Amygdala (tissue), 56 donors: ENCODE measurements at places on chromosomes 3 and 15.

DNA sequence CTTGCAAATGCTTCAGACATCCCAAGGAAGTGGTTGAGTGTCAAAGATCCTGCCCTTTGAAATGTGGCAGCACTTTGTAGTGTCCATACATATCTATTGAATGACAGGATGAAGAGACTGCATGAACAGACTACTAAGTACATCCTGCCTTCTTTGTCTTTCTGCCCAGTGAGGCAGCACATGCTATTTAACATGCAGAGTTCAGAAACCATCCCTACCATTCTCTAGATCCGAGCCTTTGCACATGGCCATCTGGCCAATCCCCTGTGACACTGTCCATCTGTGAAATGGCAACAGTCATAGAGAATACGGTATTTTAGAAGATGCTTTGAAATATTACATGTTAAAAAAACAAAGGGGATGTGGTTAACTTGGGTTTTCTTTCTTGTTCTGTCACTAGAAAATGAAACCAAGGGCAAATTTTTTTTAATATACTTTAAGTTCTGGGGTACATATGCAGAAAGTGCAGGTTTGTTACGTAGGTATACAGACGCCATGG lies 519.6 kb downstream of the NTRK3 start:
- no peak for DNase-seq

GRCh38 chr15:31255732-31256377 lies 70.8 kb upstream of the KLF13 start:
- no peak for DNase-seq

DNA sequence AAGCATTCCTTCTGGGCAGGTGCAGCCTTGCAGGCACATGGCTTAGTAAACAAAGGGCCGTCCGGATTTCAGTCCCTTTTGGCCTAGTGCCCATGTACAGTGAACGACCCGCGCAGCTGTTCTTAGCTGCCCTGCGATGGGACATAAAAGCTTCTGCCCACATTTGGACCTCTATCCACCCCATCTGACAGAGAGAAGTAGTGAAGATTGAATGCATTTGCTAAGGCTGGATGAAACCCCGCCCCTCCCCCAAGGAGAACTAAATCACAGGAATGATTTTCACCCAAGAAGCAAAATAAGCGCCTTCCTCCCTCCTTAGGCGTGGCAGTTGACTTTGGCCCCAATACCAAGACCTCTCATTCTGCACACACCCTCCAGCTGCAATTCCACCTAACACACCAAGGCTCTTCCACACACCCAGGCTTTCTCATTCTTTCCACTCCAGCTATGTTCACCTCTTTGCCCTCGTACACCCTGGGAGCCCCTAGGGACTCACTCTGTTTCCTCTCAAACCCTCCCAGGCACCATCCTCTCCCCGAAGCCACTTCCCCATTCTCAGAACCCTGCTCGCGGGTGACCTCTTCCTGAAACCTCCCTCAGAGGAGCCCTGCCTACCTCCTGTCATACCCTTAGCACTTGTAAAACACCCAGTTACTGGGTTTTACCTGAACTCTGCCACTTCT lies 14.1 kb upstream of the HRH1 start:
- no peak for DNase-seq

GRCh38 chr15:89806210-89806558 lies 8.5 kb downstream of the ANPEP start:
- DNase-seq: no peak

DNA sequence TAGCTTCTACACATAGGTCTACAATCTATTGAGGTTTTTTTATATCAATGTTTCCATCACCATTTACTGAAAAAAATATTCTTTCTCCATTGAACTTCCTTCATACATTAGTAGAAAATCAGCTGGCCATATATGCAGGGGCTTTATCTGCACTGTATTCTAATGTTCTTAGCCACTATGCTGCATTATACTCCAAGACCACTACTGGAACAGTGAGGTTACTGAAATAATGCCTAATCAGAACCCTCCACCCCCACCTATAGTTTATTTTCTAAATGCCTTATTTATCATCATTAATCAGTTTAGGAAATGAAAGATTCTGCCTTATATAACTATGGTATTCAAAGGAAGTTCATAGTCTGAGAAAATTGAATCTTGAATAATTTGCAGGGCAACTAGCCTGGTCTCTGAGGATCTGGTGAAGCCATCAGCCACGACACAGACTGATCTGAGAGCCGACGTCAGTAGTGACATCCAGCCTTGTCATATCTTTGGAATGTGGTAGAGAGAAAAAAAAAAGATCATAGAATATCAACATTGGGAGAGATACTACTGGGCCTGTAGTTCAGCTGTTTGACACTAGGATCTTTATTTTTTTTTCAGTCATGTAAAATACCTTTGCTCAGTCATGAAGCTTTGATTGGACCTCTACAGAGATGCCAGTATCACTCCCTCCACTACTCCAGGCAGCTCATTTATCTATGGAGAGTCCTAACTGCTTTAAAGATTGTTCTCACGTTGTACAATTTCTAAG lies 66.6 kb downstream of the P3H2 start:
- no peak for DNase-seq

- no peak for DNase-seq
Measured at GRCh38 chr15:68819495-68820294, 1.0 kb downstream of the ANP32A start.

- DNase-seq: no peak
Measured at GRCh38 chr15:91605576-91605975, 247.9 kb upstream of the SLCO3A1 start.

DNA sequence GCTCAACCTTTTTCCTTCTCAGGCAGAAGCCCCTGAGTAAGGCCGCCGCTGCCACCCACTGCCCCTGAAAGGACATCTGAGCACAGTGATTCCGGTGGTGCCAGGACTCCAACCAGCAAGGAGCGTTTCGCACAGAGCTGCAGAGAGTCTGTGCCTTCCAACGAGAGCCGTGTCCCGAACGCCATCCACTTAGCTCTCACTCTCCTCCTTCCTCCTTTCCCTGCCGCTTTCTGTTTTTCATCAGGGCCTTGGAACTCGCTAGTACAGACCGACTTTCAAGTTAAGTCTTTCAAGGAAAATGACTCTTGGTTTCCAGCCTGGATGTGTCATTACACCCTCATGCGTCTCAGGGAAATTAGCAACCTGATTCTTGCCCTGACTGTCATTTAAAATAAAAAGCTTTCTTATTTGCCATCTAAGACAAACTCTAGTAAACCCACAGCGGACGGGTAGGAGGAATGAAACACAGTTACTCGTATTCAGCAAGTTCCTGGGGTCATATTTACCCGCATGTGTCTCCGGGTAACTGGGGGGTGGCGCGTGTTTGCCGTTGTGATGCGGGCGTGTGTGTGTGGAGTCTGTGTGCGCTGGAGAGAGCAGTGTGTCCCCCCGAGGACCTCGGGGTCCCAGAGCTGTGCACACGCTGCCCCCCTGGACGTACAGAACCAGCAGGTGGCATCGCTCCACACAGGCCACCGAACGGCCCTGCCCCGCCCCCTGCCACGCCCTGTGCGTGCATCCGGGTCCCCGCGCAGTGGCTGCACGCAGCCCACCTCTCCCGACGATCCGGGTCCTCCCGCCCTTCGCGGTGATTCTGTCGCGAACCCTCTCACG lies 30.4 kb upstream of the ALDH1A3 start:
- no peak for DNase-seq

DNA sequence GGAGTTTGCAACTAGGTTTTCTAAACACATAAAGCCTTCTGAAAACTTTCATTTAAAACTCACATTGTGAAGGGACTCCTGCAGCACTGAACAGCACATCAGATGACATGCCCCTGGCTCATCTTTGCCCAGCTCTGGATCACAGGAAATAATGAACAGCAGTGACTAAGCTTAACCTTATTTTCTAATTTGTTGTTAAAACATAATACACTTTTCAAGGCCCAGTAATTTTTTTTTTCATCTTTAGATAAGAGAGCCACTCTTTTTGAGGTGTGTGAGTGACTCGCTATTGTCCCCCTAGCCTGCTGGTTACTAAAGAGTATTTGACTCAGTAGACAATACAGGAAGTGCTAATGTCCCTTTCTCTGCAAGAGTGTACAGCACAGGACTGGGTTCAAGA lies 204.0 kb downstream of the OSBPL10 start:
- DNase-seq: no peak

DNA sequence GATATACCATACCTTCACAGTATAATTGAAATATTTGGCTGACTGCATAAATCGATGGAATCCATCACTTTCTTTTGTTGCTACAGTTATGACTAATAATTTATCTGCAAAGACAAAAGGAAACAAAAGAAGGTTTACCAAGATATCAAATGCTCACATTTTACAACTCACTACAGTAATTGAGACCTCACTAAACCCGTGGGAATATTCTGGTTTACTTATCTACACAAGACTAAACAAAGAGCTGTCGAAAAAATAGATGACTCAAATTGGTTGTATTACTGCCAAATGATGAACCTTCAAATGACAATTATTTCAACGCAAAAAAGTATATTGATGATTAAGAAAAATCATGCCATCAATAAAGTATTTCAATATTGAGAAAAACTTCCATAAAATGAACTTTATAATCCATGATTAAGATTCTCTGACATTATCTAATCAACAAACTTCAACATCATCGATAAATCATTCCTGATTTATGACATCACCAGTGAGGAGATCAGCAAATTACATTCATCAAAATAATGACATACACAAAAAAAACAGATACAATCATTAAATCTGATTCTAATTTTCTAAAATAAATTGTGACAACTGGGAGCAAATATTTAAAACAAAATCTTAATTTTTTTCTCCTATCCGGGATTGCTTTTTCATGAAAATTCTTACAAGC lies 36.7 kb downstream of the PLOD2 start:
- DNase-seq: no peak

DNA sequence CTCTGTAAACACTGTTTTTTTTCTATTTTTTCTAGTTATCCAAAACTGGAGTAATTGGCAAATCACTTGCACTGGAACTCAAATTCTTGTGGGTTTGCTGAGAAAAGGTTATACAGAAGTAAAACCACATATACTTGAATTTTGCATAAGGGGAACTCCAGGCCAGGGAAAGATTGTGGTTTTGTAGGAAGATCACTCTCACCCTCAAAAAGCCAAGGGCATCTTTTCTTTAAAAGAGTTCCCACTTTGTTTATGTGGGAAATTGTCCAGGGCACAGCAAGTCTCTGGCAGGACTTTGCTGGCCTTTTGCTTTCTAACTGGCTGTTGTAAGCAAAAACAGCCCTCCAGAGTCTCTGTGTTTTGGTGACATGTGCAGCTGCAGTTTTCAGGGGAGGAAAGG lies 340.3 kb upstream of the RBMS3 start:
- DNase-seq: no peak

DNA sequence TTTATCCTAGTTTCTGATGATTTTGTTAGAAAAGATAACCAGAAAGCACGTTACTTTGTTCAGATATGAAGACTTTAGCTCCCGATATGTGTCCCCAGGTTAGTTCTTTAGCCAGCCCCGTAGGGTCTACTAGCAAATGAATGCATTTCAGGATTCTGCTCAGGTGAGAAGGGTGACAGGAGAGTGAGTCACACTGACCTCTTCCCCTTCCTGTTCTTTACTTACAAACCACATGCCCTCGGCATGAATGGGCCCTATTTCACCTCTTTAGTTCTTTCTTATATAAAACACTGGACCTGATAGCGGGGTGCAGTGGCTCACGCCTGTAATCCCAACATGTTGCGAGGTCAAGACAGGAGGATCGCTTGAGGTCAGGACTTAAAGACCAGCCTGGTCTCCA lies 98.4 kb downstream of the SLC49A4 start:
- DNase-seq: no peak

GRCh38 chr3:45564172-45564571 lies 30.4 kb upstream of the LIMD1 start:
- no peak for DNase-seq

DNA sequence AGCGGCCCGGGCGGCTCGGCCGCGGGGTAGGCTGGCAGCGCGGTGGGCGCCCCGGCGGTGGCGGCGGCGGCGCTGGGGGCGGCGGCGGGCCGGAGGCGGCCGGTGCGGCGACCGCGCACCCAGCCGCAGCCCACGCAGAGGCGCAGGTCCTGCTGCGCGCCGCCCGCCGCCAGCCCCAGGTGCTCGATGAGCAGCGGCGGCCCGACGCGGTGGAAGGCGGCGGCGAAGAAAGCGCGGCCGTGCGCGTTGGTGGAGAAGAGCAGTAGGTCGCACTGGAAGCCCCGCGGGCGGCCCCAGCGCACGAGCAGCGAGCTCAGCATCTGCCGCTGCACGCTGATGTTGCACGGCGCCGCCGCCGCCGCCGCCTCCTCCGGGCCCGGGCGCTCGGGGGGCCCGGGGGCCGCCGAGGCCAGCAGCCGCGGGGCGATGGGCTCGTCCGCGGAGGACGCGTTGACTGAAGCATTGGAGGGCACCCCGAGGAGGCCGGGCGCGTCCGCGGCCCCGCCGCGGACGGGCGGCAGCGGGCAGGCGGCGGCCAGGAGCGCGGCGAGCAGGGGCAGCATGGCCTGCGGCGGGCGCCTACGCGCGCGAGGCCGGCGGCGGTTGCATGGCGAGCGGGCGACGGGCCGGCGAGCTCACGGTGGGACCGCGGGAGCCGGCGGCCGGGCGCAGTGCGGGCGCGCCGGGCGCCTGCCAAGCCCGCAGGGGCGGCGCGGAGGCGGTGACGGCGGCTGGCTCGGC lies 452 bp downstream of the TMEM158 start:
- no peak for DNase-seq

DNA sequence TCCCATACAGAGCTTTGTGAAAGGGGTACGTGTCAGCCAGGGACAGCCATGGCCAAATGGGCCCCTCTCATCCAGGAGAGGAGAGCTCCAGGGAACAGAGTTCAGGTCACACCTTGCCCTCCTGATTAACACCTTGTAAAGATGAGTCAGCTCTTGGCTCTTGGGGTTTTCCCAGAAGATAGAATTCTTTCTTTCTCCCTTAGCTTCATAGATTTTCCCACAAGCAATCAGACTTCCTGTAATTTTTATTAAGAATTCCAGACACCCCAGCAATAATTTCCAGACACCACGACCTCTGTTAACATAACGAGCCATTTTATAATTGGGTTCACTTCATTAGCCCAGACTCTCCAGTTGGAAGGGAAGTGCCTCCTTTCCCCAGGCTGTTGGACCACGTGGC lies 86.4 kb downstream of the LRTM1 start:
- no peak for DNase-seq

GRCh38 chr3:32104492-32104891 lies 1.9 kb upstream of the GPD1L start:
- DNase-seq: no peak

- DNase-seq: no peak
Measured at GRCh38 chr3:165532851-165533250, 304.4 kb downstream of the BCHE start.

DNA sequence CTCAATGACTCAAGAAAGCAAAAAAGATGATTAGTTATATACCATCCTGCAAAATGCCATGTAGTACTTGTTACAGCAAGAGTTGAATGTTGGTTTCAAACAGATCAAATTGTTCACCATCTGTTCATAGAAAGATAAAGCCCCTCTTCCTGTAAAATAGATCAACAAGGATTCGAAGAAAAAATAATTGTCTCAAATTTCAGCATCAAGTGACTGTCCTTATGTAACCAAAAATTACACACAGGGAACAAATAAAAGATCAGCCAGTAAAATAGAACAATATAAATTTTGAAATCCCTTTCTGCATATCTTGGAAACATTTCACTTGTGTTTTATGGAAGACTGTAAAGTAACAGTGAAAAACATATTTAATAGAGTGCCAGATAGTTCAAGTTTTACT lies 165.1 kb upstream of the STAC start:
- DNase-seq: no peak

GRCh38 chr15:38490242-38490922 lies 36.5 kb downstream of the FAM98B start:
- no peak for DNase-seq
